ENCODE measurements at places on chromosomes 2 and 18.

GRCh38 chr18:13525381-13526029 lies 200.9 kb downstream of the FAM210A start:
- DNase-seq = no peak

DNA sequence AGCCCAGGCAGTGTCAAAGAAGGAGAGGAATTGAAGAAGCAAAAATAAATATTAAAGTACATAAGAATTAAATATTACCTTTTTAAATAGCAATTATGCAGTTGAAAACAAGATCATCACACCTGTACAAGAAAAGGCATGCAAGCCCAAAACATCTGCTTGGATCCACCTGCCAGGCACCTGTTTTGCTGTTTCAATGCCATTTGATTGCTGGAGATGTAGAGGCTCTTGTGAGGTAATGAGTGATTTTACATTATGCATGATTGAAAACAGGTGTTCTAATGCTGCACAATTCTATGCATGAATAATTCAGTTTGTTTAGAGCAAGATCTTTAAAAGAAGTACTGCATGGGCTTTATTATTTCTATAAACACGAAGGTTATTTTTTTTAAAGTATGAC lies 700.6 kb upstream of the ZEB2 start:
- DNase-seq = no peak

DNA sequence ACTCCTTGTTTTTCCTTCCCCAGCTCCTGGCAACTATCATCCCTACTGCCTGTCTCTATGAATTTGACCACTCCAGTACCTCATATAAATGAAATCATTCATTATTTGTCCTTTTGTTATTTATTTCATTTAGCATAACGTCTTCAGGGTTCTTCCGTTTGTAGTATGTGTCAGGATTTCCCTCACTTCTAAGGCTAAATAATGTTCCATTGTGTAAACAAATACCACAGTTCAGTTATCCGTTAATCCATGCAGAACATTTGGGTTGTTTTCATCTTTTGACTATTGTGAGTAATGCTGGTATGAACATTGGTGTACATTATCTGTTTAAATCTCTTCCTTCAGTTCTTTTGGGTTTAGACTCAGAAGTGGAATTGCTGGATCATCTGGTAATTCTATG lies 18.8 kb downstream of the DYNC2LI1 start:
- DNase-seq = no peak

GRCh38 chr2:150994076-150994475 lies 267.6 kb downstream of the RBM43 start:
- DNase-seq = no peak

DNA sequence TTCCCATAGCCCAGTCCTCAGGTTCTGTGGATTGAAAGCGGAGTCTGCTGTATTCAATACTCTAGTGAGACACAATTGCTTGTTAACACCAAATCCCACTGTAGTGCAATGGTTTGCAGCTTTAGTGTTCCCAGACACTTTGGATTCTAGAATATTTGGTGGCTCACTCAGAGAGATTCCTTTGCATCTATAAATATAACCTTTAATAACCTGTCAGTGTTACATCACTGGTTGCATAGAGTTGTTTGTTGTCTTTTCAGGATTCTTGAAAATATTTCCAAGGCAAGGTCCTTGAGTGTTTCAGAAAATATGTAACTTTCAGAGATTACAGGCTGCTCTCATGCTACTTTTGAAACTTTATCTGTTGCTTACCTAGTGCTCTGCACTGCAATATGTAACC lies 157.5 kb downstream of the ZEB2 start:
- no peak for DNase-seq

DNA sequence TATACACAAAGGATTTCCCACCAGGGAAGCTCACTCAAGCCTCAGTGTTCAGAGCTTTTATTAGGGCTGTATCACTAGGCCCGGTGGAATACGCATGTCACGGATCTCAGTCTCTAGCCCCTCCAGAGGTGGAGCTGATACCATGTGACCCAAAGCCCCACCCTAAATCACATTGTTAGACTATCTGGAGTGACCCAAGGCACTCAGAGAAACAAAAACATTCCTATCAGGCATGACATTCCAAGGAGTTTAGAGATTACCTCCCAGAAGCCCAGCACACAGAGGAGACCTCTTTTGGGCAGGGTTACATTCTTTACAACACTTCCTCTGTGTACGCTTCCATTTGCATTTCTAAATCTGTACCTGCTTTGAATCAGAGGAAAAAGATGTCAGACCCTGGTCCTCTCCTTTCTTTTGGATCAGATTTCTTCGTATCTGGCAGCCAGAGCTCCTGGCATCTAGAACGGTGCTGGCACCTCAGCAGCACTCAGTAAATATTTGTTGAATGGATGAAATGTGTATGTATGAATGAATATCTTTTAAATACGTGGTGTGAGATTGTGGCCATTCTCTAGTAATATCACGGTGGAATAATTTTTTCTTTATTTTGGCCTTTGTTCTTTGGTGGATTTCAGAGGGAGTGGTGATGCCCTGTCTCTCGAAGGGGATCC lies 37.7 kb upstream of the SMAD2 start:
- DNase-seq = no peak

GRCh38 chr2:128215897-128216642 lies 102.6 kb downstream of the HS6ST1 start:
- DNase-seq = no peak

- no peak for DNase-seq
Measured at GRCh38 chr2:175698061-175698460, 304.0 kb downstream of the LNPK start.

GRCh38 chr2:177241711-177242120 lies 22.8 kb downstream of the NFE2L2 start:
- no peak for DNase-seq

- DNase-seq = no peak
Measured at GRCh38 chr2:42141687-42142546, 27.2 kb upstream of the EML4 start.

DNA sequence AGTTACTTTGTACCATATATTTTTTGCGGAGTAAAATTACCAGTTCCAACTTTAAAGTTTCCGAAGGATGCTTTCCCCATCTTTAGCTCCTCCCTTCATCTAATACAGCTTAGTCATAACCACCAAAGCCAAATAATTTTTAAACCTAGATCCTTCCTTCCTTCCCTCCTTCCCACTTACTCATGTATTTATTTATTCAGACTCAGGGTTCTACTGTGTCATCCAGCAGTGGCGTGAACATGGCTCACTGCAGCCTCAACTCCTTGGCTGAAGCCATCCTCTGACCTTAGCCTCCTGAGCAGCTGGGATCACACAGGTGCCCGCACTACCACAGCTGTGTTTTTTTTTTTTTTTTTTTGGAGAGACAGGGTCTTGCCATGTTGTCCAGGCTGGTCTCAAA lies 4.4 kb downstream of the LPIN2 start:
- DNase-seq = no peak

DNA sequence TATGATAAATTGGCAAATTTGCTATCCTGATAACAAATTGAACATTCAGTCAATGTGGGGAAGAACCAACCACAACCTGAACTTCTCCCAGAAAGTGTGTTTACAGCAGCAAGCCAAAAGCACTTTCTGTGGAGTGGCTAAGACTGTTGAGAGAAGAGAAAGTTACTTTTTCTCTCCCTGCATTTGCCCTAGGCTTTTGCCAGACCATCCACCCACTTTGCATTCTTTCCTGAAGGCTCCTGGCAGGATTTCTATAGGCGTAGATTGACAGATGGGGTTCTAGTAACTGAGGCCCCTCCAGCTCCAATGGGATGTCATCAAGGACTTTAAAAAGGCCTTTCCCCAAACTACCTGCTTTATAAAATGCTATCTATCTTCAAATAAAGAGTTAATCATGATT lies 215.2 kb downstream of the GULP1 start:
- DNase-seq = no peak

- no peak for DNase-seq
Measured at GRCh38 chr2:159904959-159905305, 106.9 kb upstream of the CD302 start.

DNA sequence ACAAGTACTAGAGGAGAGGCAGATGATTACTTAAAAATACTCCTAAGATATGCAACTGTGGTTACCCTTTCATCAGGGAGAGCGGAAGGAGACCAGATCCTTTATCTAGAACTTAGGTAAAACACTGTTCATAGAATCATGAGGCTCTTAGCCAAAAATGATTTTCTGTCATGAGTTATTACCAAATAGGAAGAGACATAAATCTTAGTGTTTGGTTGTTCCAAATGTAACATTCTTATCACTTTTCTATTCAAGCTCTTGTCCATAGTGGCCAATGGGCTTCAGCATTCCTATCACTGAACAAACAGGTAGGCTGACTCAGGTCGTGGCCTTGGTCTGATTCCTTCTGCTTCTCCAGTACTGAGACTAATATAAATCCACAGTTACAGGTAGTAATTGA lies 38.5 kb downstream of the RPRD1A start:
- no peak for DNase-seq

- no peak for DNase-seq
Measured at GRCh38 chr2:164737612-164738081, 104.0 kb downstream of the COBLL1 start.

DNA sequence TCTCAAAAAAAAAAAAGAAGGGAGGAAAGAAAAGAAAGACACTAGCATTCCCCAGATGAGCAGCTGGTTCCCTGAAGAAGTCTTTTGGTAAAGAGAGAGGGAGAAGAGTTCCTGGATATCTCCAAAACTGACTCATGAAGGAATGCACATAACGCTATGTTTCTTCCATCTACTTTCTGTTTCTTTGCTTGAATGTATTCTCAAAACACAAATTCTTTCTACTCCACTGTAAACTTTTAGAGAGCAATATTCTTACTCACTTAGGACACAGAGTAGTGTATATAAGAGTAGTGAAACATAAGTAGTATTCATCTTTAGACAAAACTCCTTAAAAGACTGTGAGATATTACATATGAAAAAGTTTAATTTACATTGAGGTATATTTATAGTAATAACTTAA lies 64.2 kb downstream of the TRIP12 start:
- DNase-seq = no peak

- no peak for DNase-seq
Measured at GRCh38 chr18:27378431-27379095, 193.5 kb upstream of the CHST9 start.

DNA sequence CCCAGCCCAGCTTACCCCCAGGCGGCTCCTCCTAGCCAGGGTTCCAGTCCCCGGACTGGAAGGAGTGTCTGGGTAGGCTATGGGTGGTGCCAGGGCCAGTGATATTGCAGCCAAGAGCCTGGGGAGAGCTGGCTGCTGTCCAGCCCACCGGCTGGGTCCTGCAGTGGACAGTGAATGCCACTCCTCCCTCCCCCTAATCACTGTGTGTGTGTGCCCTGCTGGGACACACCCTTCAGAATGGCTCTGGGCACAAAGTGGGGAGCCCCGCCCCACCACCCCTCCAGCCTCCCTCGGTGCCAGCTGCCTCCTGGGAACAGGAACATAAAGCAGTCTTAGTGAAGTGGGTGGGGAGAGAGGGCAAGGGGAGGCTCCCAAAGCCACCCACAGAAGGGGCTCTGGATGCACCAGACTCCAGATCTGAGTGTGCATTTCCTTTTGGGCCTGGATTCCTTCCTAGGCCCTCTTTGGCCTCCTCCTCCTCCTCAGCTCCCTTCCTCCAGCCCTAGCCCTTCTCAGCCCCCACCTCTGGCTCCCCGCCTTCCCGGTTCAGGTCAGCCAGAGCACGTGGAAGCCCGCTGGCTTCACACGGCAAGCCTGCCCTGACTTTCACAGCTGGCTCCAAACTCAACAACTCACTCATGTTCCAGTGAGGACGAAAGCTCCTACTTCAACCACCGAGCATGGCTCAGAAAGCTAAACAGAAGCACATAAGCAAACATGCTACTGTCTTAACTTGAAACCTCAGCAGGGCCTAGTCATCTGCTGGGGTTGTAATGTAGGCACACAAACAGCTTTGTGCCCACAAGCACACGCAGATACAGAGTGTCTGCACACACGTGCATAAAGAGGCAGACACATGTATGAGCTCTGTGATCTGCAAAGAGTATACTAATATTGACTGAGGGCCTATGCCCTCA lies 209.2 kb upstream of the SMAD2 start:
- no peak for DNase-seq

DNA sequence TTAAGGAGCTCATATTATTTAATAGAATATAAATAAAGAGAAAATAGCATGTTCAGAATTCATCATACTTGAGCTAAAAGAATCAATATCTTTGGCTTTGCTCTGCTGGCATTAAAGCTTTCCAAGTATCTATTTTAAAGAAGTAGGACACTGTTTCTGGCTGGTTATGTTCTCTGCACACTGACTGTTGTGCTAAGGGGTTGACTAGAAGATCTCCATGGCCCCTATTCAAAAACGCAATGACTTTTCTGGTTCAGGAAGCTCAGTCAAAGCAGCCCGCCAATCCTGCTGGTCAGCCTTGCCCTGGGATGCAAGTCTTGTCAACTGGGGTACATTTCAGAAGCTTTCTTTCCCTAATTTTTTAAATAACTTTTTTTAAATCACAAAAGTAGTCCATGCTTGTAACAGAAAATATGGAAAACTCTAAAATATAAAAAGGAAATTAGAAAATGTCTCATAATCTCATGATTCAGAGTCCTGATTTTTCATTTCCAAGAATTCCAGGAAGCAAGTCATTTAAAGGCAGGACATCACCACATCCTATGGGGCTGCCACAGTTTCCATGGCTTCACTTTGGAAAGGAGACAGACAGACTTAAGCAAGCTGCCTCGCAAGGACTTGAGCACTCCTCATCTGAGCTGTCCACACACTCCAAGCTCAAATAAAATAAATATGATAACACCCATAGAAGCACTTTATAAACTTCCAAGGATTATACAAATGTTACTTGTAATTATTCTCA lies 195.1 kb downstream of the TXNL1 start:
- DNase-seq = no peak

- DNase-seq = no peak
Measured at GRCh38 chr2:133673305-133673905, 105.1 kb upstream of the NCKAP5 start.

DNA sequence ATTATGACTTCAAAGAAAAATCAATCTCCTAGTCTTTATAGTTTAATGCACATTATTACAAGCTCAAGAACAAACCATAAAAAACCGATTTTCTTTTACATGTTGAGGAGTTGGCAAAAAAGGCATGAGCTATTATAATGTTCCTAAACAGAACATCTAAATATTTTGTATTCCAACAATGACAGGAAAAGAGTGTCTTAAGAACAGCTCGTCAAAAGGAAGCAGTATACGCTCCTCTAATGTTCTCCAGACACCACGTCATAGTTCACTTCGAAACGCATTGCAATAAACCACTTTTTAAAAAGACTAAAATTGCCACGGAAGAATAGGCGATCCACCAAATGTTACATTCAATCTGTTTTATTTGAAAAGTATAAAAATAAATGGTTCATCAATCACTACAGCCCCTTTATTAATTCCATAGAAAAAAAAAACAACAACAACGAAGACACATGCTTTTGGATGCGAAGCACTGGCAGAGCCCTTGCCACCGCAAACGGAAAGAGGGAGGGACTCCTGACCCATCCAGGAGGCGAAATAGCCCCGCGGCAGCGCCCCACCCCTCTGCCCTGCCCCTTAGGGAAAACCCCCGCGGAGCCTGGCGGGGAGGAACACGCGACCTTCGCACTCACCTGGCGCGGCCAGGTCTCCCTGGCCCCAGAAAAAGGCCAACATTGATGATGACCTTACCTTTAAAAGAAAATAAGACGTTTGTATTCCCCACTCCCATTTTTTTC lies 45.8 kb downstream of the MBP start:
- DNase-seq = no peak

- no peak for DNase-seq
Measured at GRCh38 chr2:181304011-181304844, 153.0 kb upstream of the ITGA4 start.

- DNase-seq = no peak
Measured at GRCh38 chr2:127681288-127681804, 6.0 kb upstream of the LIMS2 start.
